ENCODE measurements at places on chromosomes 13 and 19. TPM values are rescaled to one million over a fixed set of nuclear protein-coding genes. Genes with fewer than 3 reads are reported as not detected.

The FFAR1 gene
- not detected for total RNA-seq

DNA sequence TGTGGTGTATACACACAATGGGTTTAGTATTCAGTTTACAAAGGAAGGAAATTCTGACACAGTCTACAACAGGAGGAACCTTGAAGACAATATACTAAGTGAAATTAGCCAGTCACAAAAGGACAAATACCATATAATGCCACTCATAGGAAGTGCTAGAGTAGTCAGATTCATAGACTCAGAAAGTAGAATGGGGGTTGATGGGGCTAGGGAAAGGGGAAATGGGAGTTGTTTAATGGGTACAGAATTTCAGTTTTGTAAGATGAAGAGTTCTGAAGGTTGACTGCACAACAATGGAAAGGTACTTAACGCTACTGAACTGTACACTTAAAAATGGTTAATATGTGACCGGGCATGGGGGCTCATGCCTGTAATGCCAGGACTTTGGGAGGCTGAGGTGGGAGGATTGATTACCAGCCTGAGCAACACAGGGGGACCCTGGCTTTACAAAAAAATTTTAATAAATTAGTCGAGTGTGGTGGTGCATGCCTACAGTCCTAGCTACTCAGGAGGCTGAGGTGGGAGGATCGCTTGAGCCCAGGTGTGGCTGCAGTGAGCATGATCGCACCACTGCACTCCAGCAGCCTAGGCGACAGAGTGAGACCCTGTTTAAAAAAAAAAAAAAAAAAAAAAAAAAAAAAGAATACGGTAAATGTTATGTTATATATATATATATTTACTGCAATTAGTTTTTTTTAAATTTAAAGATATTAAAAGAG is 45.0 kb downstream of the SLC15A1 start:
- no peak for DNase-seq

DNA sequence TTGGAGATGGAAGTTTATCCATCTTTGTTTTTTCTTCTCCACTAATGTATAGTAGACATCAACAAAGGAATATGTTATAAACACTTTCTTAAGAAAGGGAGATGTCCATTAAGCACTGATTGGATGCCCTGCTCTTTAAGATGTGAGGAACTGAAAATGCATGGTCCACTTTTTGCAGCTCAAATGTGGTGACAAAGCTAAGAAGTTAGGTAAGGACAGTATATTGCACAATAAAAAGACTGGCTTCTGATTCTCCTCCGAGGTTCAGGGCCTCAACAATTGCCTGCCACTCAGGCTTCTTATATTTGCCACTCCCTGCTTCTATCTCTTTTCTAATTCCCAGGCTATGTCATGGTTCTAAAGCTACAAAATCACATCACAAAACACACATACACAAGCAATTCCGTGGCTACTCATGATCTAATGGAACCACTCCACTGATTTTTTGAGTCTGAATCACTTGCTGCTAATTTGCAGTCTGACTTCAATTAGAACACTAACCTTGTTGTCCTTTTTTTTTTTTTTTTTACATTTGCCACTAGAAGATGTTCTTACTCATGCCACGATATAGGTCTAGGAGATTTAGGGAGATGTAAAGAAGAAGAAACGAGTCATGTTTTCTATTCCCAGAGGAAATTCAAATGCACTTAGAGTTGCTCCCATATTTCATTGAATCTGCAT is 29.6 kb upstream of the TNFSF11 start:
- no peak for DNase-seq

DNA sequence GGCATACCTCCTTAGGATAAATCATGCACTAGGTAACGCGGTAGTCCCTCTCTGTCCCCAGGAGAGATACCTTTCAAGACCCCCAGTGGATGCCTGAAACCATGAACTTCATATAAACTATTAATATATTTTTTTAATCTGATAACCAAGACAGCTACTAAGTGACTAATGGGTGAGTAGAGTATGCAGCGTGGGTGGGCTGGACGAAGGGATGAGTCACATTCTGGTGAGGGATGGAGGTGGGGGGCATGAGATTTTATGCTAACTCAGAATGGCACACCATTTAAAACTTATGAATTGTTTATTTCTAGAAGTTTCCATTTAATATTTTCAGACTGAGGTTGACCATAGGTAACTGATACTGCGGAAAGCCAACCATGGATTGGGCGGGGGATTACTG is 46.2 kb downstream of the CDK8 start:
- DNase-seq: no peak

DNA sequence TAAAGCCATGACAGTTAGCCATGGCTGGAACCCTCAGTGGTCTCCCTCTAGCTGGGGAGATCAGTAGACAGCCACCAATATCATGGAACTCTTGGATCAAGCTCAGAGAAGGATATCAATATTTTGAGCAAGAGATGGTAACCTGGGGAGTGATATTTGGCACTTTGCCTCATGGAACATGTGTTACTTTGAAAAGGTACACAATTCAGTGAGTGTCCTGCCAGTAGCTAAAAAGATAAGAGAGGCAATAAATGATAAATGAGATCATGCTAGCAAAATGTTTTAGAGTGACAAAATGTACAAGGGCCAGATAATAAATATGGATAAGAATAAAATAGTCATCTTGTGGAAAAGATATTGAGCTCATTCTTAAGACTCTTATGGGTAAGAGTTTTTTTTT is 1618.7 kb downstream of the OLFM4 start:
- DNase-seq: no peak

DNA sequence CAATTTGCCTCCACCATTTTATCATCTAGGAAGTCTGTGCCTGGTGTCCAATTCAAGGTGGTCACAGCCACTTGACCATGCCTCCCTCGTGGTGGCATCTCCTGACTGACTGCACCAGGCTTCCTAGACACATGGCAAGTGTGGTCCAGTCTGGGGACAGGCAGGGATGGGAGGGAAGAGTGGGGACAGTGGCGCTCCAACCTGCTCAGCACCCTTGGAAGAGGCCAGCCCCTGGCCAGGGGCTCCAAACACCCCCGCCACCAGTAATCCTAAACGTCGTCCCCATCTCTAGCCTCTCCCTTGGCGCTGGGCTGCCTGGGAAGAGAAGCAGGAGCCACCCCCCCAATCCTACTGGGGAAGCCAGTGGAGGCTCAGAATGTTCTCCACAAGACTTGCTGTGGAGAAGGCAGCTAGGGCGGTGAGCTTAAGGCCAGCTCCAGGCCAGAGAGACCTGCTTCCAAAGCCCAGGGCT is 2.7 kb downstream of the RPL36 start:
- DNase-seq: no peak

GRCh38 chr13:36819739-36820090 is 693 bp downstream of the RFXAP start:
- DNase-seq: no peak

The FCGBP gene
- total RNA-seq: 0.30 TPM

DNA sequence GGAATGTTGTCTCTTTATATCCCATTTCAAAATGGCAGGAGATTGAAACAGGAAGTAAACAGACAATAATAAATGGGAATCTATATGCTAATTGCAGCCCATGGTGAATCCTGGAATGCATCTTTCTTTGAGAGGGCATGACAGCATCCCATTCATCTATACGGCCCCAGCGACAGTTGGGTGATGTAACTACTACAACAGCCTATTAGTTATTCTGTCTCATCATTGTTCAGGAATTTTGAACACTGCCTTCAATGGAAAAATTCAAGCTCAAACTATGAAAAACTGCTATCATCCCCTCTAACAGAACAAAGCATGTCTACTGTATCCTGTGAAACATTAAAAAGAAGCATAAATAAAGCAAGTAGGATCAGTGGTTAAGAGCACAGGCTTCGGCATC is 262.1 kb downstream of the DCT start:
- no peak for DNase-seq

The SLC5A5 gene
- not detected for total RNA-seq

DNA sequence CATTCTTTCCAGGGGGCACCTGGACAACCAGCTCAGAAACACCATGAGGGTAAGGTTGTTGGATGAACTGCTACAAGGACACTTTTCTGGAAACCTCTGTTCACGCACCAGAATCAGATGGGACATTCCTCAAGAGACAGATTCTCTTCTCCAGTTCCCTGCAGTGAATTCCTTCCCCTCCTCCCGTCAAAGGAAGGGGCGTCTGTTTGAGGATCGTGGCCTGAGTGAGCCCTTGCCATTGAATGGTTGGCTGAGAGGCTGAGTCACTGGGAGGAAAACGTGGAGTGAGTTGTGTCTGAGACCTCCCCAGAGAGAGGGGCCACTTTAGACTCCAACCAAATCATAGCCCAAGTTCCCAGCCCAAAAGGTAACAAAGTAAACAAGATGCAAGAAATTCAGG is 79.4 kb upstream of the ZNF507 start:
- no peak for DNase-seq

DNA sequence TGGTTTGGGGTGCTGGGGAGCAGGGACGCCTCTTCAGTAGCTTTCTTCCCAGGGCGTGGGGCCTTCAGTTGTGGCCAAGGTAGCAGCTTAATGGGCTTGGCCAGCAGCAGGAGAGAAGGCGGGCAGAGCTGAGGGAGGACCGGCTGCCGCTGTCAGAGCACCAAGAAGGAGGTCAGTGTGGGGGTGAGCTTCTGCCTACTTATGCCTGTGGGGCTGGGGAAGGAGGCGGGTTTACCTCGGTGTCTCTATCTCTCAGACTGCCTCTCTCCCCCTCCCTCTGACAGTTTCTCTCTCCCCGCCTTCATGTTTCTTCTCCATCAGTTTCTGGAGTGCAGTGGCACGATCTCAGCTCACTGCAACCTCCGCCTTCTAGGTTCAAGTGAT is at the start of gene CAPN12:
Gene CAPN12, minus strand, starts transcription at position 177 of the 384 bp plus-strand sequence. CDS start 309 bp downstream, outside the sequence.
- DNase-seq: no peak

DNA sequence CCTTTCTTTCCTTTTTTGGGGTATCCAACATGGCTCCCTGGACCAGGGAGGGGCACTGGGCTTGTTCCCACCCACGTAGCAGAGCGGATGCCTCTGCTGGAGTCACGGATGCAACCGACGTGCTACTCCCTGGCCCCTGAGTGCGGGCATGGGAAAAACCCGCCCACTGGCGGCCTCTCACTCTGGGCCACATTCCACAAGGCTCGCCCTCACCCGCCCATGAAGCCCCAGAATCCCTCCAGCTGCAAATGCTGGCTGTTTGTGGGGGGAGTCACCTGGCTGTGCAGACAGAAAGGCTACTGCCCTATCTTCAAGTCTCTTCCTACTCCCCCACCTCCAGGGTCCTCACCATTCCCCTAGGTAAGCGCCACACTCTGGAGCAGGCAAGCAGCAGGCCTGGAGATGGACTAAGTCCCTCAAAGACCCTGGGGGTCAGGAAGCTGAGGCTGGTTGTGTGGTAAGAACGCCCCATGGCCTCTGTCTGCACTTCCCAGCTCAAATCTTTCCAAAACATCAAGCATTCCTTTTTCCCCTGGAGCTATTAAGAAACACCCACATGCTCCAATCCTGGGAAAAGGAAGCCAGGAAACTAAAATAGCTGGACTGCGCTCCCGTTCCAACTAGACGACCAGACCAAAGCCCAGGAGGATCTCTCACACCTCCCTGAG is 17.9 kb upstream of the EPHX3 start:
- DNase-seq: peak; percentile 75

GRCh38 chr19:29645911-29646310 is 19.4 kb upstream of the PLEKHF1 start:
- DNase-seq: peak; percentile 61

DNA sequence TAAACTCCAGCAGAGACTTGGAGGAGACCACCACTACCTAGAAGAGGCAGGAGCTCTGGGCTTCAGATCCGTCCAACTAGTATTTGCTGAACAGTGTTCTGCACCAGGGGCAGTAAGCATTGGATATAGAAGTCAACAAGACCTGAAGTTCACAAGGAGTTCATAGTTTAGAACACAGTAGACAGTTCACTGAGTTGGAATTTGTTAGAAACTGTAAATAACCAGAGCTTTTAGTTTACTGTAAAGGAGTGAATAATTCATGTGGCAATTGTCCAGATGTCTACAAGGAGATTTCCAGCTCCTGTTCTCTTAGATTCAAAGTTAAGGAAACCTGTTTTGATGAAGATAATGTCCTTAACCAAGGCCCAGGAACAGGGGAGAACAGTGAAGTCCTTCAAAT is 128.9 kb downstream of the COG6 start:
- DNase-seq: no peak

DNA sequence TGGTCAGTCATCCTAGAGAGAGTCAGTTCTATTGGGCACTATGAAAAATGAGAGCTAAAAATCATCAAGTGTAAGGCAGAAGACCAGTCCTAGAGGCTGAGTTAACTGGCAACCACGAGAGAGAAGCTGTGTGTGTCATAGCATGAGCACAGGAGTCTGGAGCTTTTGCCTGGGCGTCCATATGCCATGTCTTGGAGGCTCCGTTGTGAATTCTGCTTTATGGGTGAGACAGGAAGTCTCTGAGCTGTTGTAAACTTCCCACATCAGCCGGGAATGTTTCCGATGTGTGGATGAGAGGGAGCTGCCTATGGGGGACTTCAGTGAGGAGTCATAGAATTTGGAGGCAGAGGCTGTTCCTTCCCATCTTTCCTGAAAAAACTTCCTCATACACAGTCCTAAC is 120.0 kb downstream of the ITGBL1 start:
- DNase-seq: no peak

The FUT1 gene
- total RNA-seq: 2.7 TPM

DNA sequence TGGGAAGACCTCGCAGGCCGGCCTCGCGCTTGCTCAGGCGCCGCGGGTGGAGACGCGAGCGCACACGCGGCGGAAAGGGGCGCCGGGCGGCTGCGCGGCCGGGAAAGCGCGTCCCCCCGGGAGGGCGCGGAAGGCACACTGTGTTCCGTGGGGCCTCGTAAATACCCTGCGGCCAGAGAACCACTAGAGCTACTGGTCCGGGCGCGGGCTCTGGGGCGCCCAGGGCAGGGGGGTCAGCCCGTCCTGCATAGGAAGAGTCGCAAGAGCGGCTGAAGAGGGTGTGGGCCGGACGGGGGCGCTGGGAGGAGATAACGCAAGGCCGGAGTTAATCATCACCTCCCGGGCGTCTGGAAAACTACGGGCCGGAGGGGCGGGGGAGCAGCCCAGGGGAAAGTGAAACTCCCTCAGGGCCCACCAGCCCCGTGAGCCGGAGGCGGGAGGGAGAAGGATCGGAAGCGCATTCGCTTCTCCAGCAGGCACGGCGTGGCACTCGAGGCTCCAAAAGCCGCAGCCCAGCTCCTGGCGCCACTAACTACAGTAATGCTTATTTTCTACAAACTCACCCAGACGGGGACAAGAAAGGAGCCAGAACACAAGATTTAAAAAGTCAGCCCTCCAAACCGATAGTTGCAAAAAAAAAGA is 1.1 kb upstream of the WBP4 start:
- DNase-seq: peak; percentile 90
